ENCODE measurements at places on chromosomes 4 and X. TPM values are rescaled to one million over a fixed set of nuclear protein-coding genes. Genes with fewer than 3 reads are reported as not detected.

Gene RIBC1
- total RNA-seq, result 1.3 TPM

Gene CPZ
- 0.45 TPM for total RNA-seq

Gene YY2
- 1.4 TPM for total RNA-seq

Gene VCX3A
- not detected for total RNA-seq

Gene NXF2
- not detected for total RNA-seq

Gene NAP1L2
- 2.5 TPM for total RNA-seq

Gene NR3C2
- total RNA-seq, result 5.4 TPM

Gene APLN
- 0.53 TPM for total RNA-seq

Gene STATH
- total RNA-seq, result not detected

Gene DBET
- total RNA-seq, result not detected

Gene ZDHHC15
- total RNA-seq, result 0.22 TPM

Gene NPNT
- not detected for total RNA-seq

Gene DDIT4L
- total RNA-seq, result 0.20 TPM

Gene CXorf49
- not detected for total RNA-seq

Gene TBX22
- total RNA-seq, result not detected

Gene ANK2
- 0.05 TPM for total RNA-seq

Gene RAB40A
- not detected for total RNA-seq

Gene FGF13
- total RNA-seq, result not detected

Gene SHISA3
- 0.72 TPM for total RNA-seq

Gene AKAP4
- total RNA-seq, result not detected

Gene TMSB15C
- total RNA-seq, result 4.1 TPM

Gene ESX1
- not detected for total RNA-seq

Gene TSPAN7
- total RNA-seq, result not detected

Gene CXCL6
- total RNA-seq, result not detected

Gene LUZP4
- total RNA-seq, result not detected

Gene MAP7D2
- total RNA-seq, result 0.17 TPM

Gene CSN1S1
- not detected for total RNA-seq

Gene IL2RG
- 518 TPM for total RNA-seq

Gene EDNRA
- not detected for total RNA-seq

Gene SPANXN3
- not detected for total RNA-seq

Gene ADH1A
- total RNA-seq, result not detected

Gene ARHGEF38
- not detected for total RNA-seq

Measured in activated naive CD4-positive, alpha-beta T cell treated with anti-CD3 and anti-CD28 coated beads, Interleukin-2, amount 10 ng/mL, durations not matched to agents 5 hours and 36 hours (primary cell).